ENCODE measurements at places on chromosomes 7 and 10.

GRCh38 chr10:71809628-71810027 is 36.3 kb upstream of the VSIR start:
- no peak for DNase-seq

DNA sequence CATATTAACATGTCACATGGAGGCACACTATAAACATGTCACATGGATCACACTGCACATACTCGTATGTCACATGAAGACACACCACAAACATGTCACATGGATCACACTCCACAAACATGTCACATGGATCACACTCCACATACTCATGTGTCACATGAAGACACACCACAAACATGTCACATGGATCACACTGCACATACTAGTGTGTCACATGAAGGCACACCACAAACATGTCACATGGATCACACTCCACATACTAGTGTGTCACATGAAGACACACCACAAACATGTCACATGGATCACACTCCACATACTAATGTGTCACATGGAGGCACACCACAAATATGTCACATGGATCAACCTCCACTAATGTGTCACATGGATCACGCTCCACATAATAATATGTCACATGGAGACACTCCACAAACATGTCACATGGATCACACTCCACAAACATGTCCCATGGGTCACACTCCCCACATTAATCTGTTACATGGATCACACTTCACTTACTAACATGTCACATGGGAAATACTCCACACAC is 195.6 kb upstream of the PFKP start:
- no peak for DNase-seq

- no peak for DNase-seq
Measured at GRCh38 chr7:22969010-22969431, 44.9 kb downstream of the HYCC1 start.

- no peak for DNase-seq
Measured at GRCh38 chr10:46514431-46514861, 42.0 kb downstream of the GPRIN2 start.

- DNase-seq = no peak
Measured at GRCh38 chr7:100911484-100911883, 15.8 kb upstream of the ACHE start.

- no peak for DNase-seq
Measured at GRCh38 chr10:98205351-98205750, 62.6 kb downstream of the LOXL4 start.

- no peak for DNase-seq
Measured at GRCh38 chr10:96850113-96850512, 18.0 kb downstream of the LCOR start.

GRCh38 chr7:142463401-142463850 is 205.6 kb upstream of the PRSS58 start:
- DNase-seq = no peak

GRCh38 chr7:124124201-124124600 is 91.3 kb upstream of the TMEM229A start:
- no peak for DNase-seq

GRCh38 chr7:74407958-74408357 is 45.7 kb upstream of the GTF2IRD1 start:
- DNase-seq = no peak

- DNase-seq = no peak
Measured at GRCh38 chr10:35495521-35496119, 109.5 kb upstream of the GJD4 start.

DNA sequence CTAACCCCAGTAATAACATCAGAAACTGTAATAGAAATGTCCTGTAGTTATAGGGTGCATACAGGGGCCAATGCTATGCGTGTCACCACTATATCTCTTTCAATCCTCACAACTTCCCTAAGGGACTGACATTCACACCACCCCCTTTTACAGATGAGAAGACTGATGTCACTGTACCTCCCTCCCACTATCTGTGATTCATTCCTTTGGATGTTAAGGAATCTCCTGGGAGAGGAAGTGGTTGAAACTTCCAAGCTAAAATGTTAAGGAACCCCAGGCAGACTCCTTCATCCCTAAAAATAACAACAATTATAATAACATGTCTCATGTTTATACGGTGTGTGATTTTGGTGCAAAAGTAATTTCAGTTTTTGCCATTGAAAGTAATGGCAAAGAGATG is 5.4 kb downstream of the COL13A1 start:
- DNase-seq = no peak

- no peak for DNase-seq
Measured at GRCh38 chr7:98872328-98872924, 2.6 kb upstream of the TMEM130 start.

DNA sequence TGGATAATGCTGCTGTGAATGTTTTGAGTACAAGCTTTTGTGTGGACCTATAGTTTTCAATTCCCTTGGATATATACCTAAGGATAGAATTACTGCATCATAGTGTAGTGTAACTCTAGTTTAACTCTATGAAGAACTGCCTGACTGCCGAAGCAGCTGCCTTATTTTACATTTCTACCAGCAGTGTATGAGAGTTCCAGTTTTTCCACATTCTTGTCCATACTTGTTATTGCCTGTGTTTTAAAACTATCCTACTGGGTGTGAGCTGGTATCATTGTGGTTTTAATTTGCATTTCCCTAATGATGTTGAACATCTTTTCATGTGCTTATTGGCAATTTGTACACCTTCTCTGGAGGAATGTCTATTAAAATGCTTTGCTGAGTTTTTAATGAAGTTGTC is 15.7 kb downstream of the SEPTIN7 start:
- DNase-seq = no peak

DNA sequence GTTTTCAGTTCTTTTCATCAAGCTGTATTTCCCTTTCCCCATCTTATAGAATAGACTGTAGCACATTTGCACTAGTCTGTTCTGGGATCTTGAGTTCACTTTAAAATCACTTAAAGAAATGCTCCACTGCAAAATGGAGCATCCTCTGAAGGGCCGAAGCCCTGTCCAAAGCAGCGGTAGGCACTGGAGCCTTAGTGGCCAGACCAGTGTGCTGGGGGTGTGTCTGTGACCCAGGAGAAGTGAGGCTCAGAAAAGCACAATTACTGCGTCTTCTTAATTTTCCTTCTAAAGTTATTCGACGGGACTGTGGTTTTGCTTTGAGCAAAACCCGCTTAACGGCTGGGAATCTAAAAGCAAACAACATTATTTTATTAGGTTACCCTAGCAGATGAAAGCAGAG is 205.7 kb downstream of the SLC25A13 start:
- no peak for DNase-seq

DNA sequence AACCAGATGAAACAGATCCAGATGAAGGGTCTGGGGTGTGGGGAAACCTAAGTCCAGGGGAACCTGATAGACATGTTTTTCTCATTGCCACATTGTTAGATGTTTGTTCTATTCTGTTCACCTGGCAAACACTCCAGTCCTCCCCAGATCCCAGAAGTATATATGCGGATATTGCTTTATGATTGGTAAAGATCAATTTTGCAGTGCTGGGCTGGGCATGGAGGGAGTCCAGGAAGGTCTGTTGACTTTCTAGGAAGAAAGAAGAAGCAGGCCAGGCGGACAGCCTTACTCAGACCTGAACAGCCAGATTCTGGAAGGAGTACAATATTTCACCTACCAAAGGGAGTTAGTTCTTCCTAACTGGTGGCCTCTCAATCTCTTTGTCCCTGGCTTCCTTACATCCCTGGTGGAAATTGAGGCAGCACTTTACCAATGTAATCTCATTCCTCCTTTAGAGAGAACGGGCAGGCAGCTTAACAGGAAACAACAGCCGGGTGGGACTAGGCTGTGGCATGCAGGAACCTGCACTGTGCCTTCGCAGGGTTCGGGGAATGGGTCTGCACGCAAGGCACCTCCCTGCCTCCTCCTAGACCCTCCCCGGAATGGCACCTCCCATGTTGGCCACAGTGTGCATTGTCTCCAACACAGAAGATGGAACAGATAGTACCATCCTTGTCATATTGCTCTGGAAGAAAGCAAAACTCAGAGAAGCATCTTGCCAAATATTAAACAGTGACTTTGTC is 930 bp downstream of the GIMAP6 start:
- DNase-seq = no peak

- DNase-seq = no peak
Measured at GRCh38 chr7:128895320-128895719, 15.2 kb downstream of the KCP start.

GRCh38 chr10:86167762-86168128 is 198.8 kb downstream of the GRID1 start:
- DNase-seq = no peak

GRCh38 chr10:2800178-2800577 is 267.2 kb upstream of the PFKP start:
- DNase-seq = no peak

DNA sequence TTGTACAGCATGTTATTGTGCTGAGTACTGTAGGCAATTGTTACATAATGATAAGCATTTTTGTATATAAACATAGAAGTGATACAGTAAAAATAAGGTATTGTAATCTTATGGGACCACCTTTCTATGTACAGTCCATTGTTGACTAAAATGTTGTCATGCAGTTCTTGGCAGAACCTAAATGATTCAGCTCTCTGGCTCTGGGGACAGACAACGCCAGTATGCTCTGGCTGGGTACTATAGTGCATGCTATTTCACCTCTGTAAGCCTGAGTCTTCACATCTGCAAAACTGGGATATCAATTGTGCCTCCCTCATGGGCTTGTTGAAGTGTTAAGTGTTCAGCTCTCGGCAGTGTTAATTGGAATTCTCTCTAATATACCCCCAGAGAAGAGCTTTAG is 674.3 kb downstream of the INHBA start:
- no peak for DNase-seq

GRCh38 chr10:69911613-69912528 is 110.2 kb downstream of the COL13A1 start:
- peak; percentile 56 for DNase-seq

DNA sequence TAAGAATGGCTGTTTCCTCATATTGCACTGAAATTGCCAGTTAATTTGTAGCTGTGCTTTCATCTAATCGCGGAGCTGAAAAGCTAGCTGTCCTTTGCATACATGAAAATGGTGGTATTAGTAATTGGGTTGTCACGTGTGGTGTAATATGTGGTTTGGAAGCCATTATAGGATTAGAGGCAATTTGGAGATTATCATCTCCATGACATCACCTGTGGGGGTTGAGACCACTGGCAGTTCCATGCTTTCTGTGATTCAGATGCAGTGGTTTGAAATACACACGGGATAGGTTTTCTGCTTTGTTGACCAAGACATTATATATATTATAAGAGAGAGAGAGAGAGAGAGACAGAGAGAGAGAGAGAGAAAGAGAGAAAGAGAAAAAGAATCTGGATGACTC is 180.8 kb downstream of the RAB11FIP2 start:
- no peak for DNase-seq

- no peak for DNase-seq
Measured at GRCh38 chr10:59279991-59280505, 82.3 kb downstream of the FAM13C start.

DNA sequence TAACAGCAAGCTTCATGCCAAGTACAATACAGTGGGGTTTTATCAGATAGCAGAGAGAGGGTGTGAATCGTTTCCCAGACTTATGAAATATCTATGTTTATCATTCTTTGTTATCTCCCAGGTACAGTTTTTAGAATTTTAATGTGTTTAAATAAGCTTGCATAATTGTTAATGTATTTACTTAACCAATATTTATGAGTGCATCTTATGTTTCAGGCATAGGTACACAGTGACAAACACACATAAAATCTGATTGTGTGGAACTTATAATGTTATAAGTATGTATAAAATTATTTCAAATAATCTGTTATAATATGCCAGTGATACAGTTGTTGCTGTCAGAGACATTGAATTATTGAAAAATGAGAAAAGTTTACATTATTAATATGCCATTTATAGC is 1011.4 kb upstream of the C7orf33 start:
- DNase-seq = no peak

All from retina (tissue), 1 donor.